ENCODE measurements at places on chromosomes 3 and 15.
A peak's percentile ranks its signal among the peaks of the same experiment; 100 is the strongest.

- no peak for DNase-seq
These were observed 24.9 kb downstream of the POMGNT2 start for GRCh38 chr3:43080726-43081568.

DNA sequence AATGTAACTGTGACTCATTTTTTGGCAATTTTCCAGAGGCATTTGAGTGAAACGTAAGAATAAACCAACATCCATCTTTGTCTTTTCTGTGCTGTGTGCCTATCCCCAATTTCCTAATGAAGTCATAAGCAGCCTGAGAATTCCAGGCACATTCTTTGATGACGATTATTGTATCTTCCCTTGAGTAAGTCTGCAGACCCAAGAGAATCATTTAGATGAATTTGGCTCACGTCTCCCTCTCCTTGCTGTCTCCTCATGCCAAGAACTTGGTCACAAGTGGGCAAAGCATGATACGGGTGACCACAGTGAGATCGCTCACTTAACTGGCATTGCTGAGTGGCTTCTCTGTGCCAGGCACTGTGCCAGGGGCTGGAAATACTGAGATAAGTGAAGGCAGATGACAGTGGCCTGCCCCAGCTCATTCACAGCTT, 384.5 kb upstream of the IL12A start:
- no peak for DNase-seq

DNA sequence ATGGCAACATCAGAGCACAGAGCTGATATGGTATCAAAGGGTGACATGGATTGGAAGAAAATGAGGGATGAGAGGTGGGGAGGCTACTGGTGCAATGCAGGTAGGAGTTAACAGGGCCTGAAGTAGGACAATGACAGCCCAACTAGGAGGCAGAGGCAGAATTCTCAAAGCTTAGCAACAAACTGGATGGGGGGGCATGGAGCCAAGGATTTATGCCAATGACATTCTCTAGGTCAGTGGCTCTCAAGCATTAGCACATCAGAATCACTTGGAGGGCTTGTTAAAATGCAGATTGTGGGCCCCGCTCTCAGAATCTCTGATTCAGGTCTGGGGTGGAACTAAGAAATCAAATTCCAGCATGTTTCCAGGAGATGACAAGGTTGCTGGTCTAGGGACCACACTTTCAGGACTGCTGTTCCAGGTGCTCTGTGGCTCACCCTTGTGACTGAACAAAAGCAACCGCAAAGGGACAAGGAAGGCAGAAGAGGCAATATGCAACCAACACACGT, 98.0 kb upstream of the TNIK start:
- no peak for DNase-seq

GRCh38 chr15:64841344-64842095, at the start of gene PLEKHO2:
Gene PLEKHO2 (plus strand): TSS chr15:64841915. CDS start chr15:64842017, 102 bp downstream.
- peak; percentile 93 for DNase-seq

- DNase-seq, result peak; percentile 39
These were observed 95.1 kb upstream of the MEX3B start for GRCh38 chr15:82140886-82141285.

GRCh38 chr15:74565381-74566085, 24.5 kb downstream of the ARID3B start:
- DNase-seq, result no peak

GRCh38 chr3:464255-464654, 267.7 kb downstream of the CHL1 start:
- no peak for DNase-seq

- DNase-seq, result no peak
These were observed 12.0 kb upstream of the ACAD9 start for GRCh38 chr3:128867200-128868125.

DNA sequence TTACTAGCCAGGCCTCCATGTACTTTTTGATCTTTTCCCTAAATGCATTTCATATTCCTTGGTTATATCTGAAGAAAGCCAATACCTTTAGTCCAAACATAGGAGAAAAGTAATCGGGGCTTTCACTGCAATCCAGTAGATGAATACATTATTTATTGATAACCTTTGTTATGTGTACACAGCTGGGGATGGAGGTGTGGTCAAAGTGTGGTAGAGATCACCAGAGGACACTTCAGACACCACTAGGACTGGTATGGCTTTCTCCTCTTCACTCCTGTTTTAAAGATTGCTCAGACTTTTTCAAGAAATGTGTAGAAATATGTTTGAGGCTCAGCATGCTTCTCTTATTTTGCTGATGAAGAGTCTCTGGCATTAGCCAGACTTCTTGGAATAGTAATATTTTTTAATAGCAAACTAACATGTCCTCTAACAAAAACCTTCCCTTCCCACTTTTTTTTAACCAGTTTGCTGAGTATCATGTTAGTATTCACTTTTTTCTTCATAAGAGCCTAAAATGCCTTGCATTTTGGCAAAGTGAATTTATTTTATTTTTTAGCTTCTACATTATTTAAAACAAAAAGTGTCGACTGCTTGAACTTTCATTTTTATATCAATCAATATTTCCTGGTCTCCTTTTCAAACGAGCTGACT, 65.6 kb upstream of the MBNL1 start:
- DNase-seq, result no peak

All from endothelial cell of umbilical vein (primary cell).